ENCODE measurements at places on chromosomes 5 and 9. TPM values are rescaled to one million over a fixed set of nuclear protein-coding genes. Genes with fewer than 3 reads are reported as not detected.
A peak's percentile ranks its signal among the peaks of the same experiment; 100 is the strongest.

LHX2 gene
- not detected for total RNA-seq

GMCL2 gene
- total RNA-seq: not detected

CBY3 gene
- not detected for total RNA-seq

TDRD7 gene
- total RNA-seq: 8.2 TPM

HAND1 gene
- total RNA-seq: not detected

ST8SIA4 gene
- total RNA-seq: not detected

MRPS27 gene
- total RNA-seq: 46.1 TPM

MEF2C gene
- total RNA-seq: 3.6 TPM

TMED7 gene
- 176 TPM for total RNA-seq

DTWD2 gene
- total RNA-seq: 5.6 TPM

TMEM215 gene
- not detected for total RNA-seq

CDX1 gene
- not detected for total RNA-seq

- no peak for DNase-seq
Observed at GRCh38 chr9:22657713-22658112, 211.1 kb downstream of the DMRTA1 start.

- DNase-seq: no peak
Observed at GRCh38 chr9:133032171-133032570, 1.4 kb downstream of the GTF3C5 start.

GRCh38 chr9:93376411-93376810 is 75.1 kb upstream of the FAM120A start:
- no peak for DNase-seq

GRCh38 chr5:144128844-144129243 is 41.6 kb downstream of the YIPF5 start:
- DNase-seq: no peak

GRCh38 chr5:158868546-158868945 is 231.2 kb downstream of the EBF1 start:
- DNase-seq: no peak

- DNase-seq: no peak
Observed at GRCh38 chr9:120438111-120438510, 141.9 kb downstream of the CDK5RAP2 start.

DNA sequence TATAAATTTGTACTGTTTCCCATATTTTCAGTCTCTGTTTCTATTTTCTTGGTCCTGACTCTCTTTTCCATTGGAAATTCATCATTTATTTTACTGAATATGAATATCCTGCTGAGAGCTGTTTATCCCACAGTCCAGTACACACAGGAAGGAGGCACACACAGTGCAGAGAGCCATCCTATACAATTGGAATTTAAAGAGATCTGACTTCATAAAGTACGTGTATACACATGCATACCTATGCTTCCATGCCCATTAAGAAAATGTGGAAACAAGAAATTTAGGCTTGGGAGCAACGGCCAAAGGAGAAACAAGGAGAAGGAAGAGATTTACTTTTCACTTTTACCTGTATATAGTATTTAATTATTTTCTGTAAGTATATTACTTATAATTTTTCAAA is 99.2 kb downstream of the NFIB start:
- DNase-seq: no peak

DNA sequence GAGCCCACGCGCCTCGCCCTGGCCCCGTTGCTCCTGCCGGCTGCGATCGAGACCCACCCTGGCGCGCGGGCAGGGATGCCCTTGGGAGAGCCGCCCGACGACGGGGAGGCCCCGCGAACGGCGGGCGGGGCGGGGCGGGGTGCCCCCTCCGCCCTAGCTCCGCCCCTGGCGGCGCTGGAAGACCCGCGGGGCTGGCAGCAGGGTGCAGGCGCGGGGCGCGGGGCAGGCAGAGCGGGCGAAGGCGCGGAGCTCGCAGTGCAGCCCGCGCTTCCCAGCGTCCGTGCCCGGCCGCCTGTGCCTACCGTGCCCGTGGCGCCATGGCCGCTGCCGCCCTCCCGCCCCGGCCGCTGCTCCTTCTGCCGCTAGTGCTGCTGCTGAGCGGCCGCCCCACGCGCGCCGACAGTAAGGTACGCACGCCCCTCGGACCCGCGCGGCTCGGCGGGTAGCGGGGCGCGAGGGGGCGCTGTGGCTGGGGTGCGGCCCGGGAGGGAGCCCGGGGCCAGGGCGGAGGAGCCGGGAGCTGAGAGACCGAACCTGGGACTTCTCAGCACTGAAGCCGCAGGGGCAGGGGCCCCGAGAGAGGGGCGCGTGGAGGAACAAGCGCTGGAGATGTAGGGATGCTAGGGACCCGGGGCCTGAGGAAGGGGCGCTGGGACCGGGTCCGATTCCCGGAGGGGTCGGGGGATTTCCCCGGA is at the start of gene OLFML2A:
Gene OLFML2A, plus strand, starts transcription at position 180 of the 695 bp plus-strand sequence. Its CDS starts 138 bp downstream, at position 318.
- no peak for DNase-seq

DNA sequence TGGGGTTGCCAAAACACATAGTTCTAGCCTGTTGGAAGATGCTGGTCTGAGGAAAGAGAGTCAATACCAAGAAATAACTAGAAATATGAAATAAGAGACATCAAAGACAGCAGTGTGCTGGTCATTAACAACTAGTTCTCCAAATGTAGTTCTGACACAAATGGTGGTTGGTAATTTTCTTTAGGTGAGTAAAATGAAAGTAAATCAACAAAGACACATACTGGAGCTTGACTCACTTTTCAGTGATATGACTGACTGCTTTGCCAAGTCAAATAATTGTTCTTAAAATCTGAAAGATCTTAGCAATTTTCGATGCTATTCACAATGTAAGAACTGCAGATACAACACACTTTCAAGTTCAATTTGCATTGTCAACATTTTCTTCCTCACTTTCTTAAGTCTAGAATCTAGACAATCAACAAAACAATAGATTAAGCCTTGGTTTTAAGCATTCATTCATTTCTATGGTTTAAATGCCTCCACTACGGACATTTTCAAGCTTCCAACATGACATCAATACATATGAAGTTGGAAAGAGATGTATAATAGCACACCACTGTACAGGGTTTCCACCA is 166.8 kb upstream of the MAP3K1 start:
- DNase-seq: no peak

- DNase-seq: peak; percentile 84
Observed at GRCh38 chr9:16247188-16247875, 623.1 kb downstream of the BNC2 start.

DNA sequence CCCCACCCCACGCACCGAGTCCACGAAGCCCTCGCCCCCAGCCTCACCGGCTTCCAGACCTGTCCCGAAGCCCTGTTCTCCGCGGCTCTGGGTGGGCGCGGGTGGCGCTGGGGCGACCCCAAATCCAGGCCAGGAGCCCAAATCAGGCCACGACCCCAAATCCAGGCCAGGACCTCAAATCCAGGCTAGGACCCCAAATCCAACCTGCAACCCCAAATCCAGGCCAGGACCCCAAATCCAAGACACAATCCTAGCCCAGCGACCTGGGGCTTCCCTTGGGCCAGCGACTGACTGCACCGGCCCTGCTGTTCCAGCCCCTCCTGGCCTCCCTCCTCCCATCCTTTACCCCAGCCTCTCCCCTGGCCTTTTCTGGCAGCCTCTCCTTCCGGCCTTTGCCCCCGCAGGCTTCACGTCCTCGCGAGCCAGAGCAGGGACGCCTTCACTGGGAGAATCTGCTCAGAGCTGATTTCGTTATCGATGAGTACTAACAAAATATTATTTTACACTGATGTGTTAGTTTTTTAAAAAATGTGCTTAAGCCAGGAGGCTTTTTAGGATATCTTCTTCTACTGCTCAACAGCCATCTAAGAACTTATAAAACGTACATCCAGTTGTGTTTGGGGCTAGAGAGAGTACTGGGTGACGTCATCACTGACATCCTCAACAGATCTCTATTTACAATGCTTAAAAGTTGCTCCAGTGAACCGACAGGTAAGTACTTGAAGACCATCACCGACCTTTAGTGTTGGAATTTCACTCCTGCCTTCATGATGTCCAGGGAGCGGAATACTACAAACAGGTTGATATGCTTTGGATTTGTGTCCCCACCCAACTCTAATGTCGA is 34.7 kb downstream of the TRIP13 start:
- no peak for DNase-seq

DNA sequence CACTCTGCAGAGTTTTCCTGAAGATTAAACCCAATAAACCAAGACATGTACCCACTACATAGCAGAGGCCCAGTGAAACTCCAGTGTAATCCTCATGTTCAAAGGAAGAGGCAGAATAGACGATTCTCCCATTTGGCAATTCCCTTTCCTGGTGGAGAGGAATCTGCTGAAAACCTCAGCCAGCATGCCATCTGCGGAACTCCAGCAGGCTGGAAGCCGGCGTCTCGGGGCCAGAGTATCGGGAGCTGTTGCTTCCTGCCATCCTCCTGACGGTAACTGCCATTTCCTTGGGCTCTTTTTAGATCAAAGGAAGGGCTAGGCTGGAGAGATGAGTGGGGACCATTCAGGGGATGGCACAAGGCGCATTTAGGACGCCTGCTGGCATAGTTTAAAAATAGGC is 20.5 kb downstream of the NEURL1B start:
- DNase-seq: no peak

- no peak for DNase-seq
Observed at GRCh38 chr5:173581408-173582215, 34.8 kb downstream of the BOD1 start.

- DNase-seq: no peak
Observed at GRCh38 chr9:82555031-82555430, 507.9 kb downstream of the RASEF start.

DNA sequence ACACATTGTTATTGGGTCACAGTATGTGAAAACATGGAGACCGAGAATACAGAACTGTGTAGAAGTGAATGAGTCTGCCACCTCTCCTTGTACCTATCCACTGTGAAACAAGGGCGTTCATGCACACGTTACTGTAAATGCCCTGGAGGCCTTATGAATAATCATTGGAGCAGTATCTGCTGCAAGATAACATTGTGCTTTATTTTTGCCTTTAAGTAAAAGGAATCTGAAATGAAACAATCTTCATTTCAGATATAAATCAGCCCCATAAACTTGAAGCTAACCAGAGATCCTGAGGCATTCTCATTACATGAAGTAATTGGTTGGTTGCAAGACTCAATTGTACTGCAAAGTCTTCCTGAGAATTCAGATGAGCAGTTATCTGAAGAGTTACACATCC is 419.6 kb downstream of the KDM4C start:
- DNase-seq: no peak

DNA sequence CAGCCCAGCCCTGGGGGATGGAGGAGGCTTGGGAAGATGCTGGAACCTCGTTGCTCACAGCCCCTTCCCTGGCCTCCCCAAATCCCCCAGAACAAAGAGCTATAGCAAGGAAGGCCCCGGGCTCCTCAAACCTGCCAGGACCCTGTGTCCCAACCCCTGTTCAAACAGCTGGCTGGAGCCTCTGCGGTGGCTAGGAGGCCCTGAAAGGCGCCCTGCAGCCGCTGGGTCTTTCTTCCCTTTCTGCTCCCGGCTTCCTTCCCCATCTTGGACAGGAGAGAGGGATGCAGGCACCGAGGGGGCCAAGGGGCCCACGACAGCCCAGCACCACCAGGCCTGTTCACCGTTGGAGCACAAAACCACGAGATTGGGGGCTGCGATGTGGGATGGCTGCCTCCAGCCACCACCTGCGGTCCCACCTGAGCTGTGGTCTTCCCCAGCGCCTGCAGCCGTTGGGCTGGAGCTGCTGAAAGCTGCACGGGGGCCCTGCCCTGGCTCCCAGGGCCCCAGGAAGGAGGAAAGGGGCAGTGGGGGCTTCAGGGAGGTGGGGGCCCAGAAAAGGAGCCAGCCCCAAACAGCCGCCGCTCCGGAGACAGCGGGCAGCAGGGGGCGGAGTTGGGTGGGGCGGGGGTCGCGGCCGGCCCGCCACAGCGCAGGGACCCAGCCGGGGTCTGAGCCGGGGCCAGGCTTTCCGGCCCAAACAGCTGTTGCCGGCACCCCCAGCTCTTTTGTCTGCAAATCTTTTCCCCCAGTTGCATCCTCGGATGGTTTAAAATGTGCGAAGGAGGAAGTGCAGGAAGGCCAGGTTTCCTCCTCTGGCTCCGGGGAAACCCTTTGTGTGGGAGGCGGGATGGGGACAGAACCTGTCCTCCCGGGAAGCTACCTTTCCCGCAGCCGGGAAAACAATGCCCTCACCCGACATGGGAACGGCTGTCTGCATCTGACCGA is 16.1 kb downstream of the NOTCH1 start:
- DNase-seq: no peak

DNA sequence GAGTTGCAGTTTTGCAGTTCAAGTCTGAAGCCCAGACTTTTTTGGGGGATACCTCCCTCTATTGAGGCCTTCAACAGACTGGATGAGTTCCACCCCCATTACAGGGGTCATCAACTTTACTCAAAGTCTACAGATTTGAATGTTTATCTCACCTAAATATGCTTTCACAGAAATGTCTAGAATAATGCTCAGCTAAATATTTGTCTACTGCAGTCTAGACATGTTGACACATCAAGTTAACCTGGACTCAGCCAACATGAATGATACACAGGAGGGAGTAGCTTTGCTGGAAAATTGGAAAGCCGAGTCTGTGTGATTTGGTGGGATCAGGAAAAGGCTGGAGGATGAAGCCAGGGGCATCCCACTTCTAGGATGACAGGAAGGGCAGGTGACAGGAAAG is 128.0 kb upstream of the ICE1 start:
- no peak for DNase-seq

DNA sequence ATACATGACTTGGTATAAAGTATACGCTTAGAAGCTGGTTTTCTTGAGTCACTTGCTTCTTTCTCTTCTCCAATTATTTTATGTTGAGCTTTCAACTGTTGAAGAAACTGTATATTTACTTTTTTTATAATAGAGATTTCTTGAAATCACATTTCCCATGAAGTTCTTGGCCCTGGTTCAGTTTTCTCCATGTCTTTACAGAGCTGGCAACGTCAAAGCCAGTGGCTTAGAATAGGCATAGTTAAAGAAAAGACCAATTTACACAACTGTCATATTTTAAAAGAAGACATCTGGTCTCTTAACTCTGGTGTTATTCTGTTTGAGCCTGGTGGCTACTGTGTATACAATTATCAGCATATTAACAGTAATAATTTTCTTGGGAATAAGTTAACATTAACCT is 1249.3 kb downstream of the CDH12 start:
- no peak for DNase-seq

DNA sequence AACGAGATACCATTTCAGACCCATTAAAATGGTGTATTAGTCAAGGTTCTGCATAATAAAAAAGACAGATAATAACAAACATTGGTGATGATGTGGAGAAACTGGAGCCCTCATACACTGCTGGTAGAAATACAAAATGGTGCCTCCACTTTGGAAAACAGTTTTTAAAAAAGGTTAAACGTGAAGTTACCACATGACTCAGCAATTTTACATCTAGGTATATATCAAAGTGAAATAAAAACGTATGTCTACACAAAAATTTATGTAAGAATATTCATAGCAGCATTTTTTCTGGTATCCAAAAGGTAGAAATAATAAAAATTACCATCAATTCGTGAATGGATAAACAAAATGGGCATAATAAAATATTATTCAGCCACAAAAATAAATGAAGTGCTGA is 519.8 kb downstream of the TLE4 start:
- DNase-seq: no peak

DNA sequence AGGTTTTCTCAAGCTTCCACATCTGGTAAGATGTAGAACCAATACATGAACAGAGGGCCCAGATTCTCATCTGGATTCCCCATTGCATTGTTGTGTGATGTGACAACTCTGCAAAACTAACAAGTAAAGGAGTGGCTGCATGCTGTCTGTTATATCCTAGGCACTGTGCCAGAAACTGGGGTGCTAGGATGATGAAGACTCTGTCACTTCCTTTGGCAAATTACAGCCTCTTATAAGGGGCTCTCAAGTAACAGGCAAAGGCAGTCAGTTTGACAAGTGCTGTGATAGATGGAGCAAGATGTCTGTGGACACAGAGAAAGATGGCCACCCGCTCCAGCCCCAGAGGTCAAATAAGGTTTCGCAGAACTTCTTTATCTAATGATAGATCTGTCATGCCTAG is 115.7 kb downstream of the PAPPA start:
- no peak for DNase-seq

GRCh38 chr9:113255438-113255837 is 19.9 kb downstream of the CDC26 start:
- no peak for DNase-seq
